Fibroblast of skin of abdomen (primary cell): ENCODE measurements at places on chromosomes 7 and 10.

DNA sequence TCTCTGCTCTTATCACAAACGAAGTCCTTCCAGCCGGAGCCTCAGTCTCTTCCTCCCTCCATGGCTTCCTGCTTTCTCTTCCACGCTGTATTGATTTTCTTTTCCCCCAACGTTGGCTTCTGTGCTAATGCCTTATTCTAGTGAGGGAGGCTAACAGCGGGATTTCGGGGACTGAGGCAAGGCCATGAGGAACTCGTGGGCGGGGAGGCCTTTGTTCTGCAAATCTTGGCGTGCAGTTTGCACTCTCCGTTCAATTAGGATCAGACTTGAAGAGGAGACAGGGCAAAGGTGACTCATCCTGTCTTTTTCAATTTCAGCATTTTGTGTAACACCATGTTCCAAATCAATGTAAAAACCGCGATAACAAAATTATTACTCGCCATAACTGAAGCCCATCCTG, 25.3 kb downstream of the EN2 start:
- no peak for DNase-seq

- DNase-seq: no peak
These were observed 105.5 kb upstream of the PARD3 start for GRCh38 chr10:34920578-34920977.

DNA sequence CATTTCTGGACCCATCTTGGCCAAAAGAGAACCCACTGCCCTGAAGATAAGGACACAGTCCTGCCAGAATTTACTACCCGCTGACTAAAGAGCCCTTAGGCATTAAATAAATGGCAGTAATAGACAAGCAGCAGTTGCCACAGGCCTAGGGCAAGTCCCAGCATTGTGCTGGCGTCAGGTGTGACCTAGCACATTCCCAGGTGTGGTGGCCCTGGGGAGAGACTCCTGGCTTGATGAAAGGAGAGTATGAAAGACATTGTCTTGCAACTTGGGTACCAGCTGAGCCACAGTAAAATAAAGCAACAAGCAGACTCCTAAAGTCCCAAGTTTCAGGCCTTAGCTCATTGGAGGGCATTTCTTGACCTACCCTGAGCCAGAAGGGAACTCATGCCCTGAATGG, 715.7 kb upstream of the SORCS1 start:
- no peak for DNase-seq

DNA sequence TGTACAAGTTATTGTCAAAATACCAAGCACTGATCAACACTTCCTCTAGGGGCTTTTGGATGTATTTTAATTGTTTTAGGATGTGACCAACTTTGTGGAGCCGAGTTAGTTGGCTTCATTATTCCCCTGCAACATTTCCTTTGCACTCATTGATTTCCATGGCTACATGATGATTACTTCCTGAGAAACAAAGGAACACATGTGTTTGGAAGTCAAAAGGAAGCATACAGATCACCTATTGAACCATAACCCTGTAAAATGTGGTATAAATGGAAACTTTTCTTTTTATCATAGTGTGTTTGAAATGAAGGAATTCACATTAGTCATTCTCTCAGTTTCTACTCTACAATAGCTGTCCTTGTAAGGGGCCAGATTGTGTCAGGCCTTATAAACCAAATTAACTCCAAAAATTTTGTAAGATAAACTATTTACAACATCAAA, 32.2 kb upstream of the EXOC6 start:
- peak; percentile 18 for DNase-seq

- DNase-seq: no peak
These were observed 172.8 kb upstream of the AKR1E2 start for GRCh38 chr10:4653160-4653559.

- DNase-seq: no peak
These were observed 354.9 kb downstream of the CALN1 start for GRCh38 chr7:72057231-72057630.
